SK-MEL-5 (cell line): ENCODE measurements at places on chromosomes 16 and 17. TPM values are rescaled to one million over a fixed set of nuclear protein-coding genes. Genes with fewer than 3 reads are reported as not detected.
A peak's percentile ranks its signal among the peaks of the same experiment; 100 is the strongest.

DNA sequence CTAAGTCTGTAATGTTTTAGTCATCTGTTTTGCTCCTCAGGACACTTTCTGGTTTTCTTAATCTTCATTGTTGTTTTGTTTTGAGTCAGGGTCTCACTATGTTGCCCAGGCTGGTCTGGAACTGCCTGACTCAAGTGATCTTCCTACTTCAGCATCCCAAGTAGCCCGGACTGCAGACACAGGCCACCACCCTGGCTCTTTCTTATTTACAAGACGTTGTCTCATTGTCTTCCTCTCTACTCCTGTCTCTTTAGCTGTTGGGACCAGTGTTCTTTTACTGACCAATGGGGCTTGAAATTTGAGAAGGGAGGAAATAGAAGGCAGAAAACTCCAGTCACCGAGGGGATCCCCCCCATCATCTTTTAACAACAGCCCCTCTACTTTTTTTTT is 1.2 kb downstream of the SCPEP1 start:
- no peak for DNase-seq

DNA sequence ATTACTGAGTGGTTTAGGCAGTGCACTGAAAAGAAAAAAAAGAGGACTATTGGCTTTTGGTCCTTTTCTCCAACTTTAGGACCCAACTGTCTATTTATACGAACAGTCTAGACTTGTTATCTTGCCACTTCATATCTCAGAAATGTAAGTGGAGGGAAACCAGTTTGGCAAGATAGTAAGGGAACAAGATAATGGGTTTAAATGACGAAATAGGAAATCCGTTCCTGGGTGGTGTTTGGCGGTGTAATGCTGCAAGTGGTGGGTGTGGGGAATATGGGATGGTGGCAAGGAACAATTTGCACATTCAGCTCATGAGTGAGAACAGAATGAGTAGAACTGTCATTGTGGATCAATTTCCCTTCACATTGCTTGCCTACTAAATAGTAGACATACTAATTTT is 44.7 kb downstream of the GRB7 start:
- DNase-seq: no peak

GRCh38 chr16:81987121-81987520 is 24.1 kb downstream of the SDR42E1 start:
- peak; percentile 57 for DNase-seq

DNA sequence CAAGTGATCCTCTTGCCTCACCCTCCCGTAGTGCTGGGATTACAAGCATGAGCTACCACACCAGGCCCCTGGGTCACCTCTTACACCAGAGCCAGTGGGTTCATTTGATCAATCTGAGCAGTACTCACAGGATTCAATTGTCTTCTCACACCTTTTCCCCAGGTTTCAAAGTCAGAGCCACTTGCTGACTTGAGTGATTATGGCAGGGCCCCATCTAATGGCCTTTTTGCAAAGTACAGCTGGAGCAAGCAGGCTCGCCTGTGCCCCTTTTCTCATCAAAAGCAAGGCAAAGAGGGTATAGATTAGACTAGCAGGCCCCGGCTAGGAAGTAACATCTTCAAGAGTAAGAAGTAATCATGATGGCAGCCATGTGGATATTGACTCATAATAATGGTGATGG is 114.8 kb upstream of the NOL11 start:
- DNase-seq: peak; percentile 82

DNA sequence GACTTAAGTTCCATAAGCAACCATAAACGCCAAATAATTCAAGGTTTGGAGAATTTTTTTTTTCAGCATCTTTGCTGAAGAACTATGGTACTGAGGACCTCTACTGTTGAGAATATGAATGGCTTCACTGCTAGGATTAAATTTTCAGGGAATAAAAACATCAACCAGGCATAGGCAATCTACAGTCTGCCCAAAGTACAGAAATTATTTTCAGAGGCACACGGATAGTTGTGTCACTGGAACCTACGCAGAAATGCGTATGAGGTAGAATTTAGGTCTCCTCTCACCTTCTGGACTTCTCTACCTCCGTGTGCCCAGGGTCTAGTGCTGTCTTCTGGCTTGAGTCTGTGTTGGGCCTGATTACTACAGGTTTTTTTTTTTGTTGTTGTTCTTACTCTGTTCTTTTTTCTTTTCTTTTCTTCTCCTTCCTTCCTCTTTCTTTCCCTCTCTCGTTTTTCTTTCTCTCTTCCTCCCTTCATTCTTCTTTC is 39.7 kb downstream of the NACA2 start:
- peak; percentile 80 for DNase-seq

- no peak for DNase-seq
Measured at GRCh38 chr17:3904501-3904900, 11.6 kb upstream of the CAMKK1 start.

GRCh38 chr17:39722965-39723848 is 7.1 kb downstream of the MIEN1 start:
- DNase-seq: peak; percentile 27

The TBC1D3E gene
- not detected in 2 replicates for total RNA-seq

The MYH13 gene
- not detected in 2 replicates for total RNA-seq
